Spleen (tissue), 13 donors: ENCODE measurements at places on chromosomes 1 and 21. TPM values are rescaled to one million over a fixed set of nuclear protein-coding genes. Genes with fewer than 3 reads are reported as not detected.

The CHIA gene
- polyA plus RNA-seq: not detected

The PLA2G2D gene
- polyA plus RNA-seq: 28.7 TPM

GRCh38 chr1:29502911-29503840, 266.9 kb downstream of the PTPRU start:
- H3K27ac ChIP-seq: no peak overlapping the region
- no peak overlapping the region for H3K4me3 ChIP-seq
- H3K27me3 ChIP-seq: no peaks in the 10 kb centered on the region

DNA sequence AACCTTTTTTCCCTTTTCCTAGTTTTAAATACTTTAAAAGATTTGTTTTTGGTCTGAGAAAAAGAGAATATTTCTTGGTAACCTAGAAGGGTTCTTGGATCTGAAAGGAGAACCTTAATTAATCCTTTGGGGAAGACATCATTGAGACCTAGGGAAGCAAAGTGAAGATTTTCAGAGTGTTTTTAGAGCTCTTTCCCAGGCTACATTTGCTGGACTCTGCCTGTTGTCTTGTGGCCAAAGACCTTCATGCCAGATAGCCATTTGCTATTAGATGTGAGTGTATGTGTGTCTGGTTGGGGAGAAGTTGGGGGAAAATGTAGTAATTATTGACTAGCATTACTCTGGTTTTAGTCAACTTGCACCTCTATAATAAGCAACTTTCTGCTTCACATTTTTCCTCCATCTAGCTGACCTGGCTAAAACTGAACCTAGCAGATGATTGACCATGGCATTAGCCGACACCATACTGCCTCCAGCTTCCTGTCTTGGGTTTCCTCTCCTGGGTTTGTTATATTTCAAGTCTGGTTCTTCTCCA, 239.1 kb downstream of the USP25 start:
- no peak overlapping the region for H3K27ac ChIP-seq
- DNase-seq: no peak
- no peaks in the 10 kb centered on the region for H3K36me3 ChIP-seq
- H3K4me3 ChIP-seq: no peak overlapping the region
- no peaks in the 10 kb centered on the region for H3K27me3 ChIP-seq

GRCh38 chr1:83027511-83027910, 971.4 kb downstream of the TTLL7 start:
- DNase-seq: no peak
- no peaks in the 10 kb centered on the region for H3K36me3 ChIP-seq
- no peaks in the 10 kb centered on the region for H3K4me1 ChIP-seq
- no peak overlapping the region for H3K27ac ChIP-seq

The EPHB2 gene
- 1.3 TPM for polyA plus RNA-seq

- no peak overlapping the region for H3K4me3 ChIP-seq
- no peaks in the 10 kb centered on the region for H3K27me3 ChIP-seq
- no peaks in the 10 kb centered on the region for H3K36me3 ChIP-seq
- no peak overlapping the region for H3K27ac ChIP-seq
Measured at GRCh38 chr21:16424331-16424751, 694.6 kb downstream of the USP25 start.

DNA sequence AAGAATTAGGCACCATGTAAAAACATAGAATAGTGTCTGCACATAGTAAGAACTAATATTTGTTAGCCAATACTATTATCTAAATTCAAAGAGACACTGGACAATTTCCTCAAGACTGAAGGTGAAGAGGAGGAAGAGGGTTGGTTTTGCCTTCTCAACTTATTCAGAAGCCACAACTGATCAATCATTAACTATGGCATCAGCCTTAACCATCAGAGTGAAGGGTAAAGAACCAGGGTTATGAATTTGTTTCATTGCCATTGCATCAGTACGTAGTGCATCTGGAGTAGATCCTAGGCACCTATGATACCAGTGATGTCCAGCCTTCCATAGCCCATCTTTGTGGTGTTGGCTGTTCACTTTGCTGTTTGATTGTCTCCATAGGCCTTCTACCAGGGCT, 421.7 kb upstream of the DEPDC1 start:
- H3K27ac ChIP-seq: no peak overlapping the region
- no peaks in the 10 kb centered on the region for H3K27me3 ChIP-seq
- H3K4me1 ChIP-seq: no peaks in the 10 kb centered on the region
- no peaks in the 10 kb centered on the region for H3K36me3 ChIP-seq
- no peak overlapping the region for H3K4me3 ChIP-seq

DNA sequence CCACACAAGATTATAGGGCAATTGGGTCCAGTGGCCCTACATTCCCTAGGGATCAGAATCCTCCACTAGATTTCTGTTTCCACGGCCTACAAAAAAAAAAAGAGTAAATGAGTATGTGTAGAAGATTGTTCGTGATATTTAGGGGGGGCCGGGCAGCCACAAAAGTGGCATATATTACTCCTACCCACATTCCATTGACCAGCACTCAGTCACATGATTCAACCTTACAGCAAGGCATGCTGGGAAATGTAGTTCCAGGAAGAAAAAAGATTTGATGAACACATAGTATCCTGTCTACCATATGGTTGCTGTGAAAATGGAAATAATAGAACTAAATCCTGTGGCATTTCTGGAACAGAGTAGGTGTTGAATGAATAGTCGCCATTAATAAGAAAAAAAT, 43.4 kb upstream of the GJB5 start:
- no peaks in the 10 kb centered on the region for H3K36me3 ChIP-seq
- H3K4me1 ChIP-seq: no peaks in the 10 kb centered on the region
- H3K27ac ChIP-seq: no peak overlapping the region
- no peaks in the 10 kb centered on the region for H3K27me3 ChIP-seq
- H3K4me3 ChIP-seq: no peak overlapping the region

The SPRR5 gene
- polyA plus RNA-seq: not detected

GRCh38 chr1:96588416-96588995, 133.1 kb upstream of the PTBP2 start:
- H3K27ac ChIP-seq: no peak overlapping the region
- no peak for DNase-seq
- H3K4me3 ChIP-seq: no peak overlapping the region
- H3K27me3 ChIP-seq: no peaks in the 10 kb centered on the region
- no peaks in the 10 kb centered on the region for H3K4me1 ChIP-seq
- no peaks in the 10 kb centered on the region for H3K36me3 ChIP-seq

DNA sequence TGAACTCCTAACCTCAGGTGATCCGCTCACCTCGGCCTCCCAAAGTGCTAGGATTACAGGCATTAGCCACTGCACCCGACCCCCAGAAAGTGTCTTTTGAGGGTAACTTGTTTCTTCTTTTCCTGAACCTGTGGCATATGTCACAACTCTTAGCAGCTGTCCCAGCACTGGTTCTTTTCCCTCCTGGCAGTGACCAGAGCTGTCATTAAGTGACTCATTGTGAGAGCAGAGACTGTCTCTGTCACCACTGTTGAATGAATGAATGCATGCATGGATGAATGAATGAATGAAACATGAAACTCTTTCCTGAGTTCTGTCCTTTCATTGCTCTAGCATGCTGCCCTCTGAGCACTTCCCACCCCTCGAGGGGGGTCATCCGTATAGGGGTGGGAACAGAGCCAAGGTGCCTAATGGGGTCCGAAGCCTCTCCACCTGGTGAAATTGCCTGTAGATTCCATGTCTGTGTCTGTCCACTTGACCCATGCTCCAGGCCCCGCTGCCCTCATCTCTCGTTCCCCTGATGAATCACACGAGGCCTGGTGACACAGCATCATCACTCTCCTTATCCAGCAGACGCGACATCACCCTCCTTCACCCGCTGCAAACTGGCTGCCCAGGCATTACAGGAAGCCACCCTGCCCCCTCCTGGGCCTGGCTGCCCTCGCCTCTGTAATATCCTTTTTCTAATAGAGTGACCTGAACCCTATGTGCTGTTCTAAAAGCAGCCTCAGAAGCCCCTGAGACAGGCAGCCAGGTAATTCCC, 75.0 kb downstream of the IGSF21 start:
- no peaks in the 10 kb centered on the region for H3K36me3 ChIP-seq
- H3K27me3 ChIP-seq: peaks cover 72% of the 10 kb centered on the region
- no peak overlapping the region for H3K27ac ChIP-seq
- no peak for DNase-seq

- no peaks in the 10 kb centered on the region for H3K27me3 ChIP-seq
- H3K27ac ChIP-seq: no peak overlapping the region
- no peaks in the 10 kb centered on the region for H3K36me3 ChIP-seq
- peak; percentile 89 for DNase-seq
- peaks cover 10% of the 10 kb centered on the region for H3K4me1 ChIP-seq
Measured at GRCh38 chr1:230310381-230311163, 115.6 kb downstream of the PGBD5 start.

The OLFML3 gene
- 6.1 TPM for polyA plus RNA-seq

The PRRX1 gene
- polyA plus RNA-seq: 3.1 TPM

GRCh38 chr1:53393325-53393792, 65.5 kb upstream of the LRP8 start:
- no peaks in the 10 kb centered on the region for H3K36me3 ChIP-seq
- H3K27ac ChIP-seq: no peak overlapping the region
- no peak overlapping the region for H3K4me3 ChIP-seq
- H3K4me1 ChIP-seq: peaks cover 23% of the 10 kb centered on the region

The SELENBP1 gene
- 47.5 TPM for polyA plus RNA-seq

The ADAM30 gene
- polyA plus RNA-seq: not detected

GRCh38 chr1:57686306-57686705, 262.4 kb upstream of the DAB1 start:
- H3K27me3 ChIP-seq: no peaks in the 10 kb centered on the region
- no peak for DNase-seq

DNA sequence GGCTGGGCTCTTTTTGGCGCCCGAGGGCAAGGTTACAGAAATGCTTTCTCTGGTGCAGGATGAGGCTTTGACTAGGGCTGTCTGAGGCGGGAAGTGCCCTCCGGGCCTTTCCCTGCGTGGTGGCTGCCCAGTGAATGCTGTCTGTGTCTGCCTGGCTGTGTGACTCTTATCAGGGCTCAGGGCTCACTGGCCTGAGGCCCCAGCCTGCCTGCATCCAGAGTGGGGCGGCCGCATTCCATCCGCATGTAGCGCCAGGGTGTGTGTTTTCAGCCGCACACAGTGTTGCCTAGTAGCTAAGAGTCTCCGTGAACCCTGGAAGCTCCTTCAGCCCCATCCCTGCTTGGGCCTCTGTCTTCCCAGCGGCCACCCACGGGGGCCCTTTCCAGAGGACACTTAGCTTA, 59.1 kb downstream of the FAAP20 start:
- no peak overlapping the region for H3K4me3 ChIP-seq
- peaks cover 11% of the 10 kb centered on the region for H3K4me1 ChIP-seq
- DNase-seq: peak; percentile 80
- H3K27me3 ChIP-seq: no peaks in the 10 kb centered on the region

- DNase-seq: no peak
- H3K4me3 ChIP-seq: no peak overlapping the region
- no peaks in the 10 kb centered on the region for H3K27me3 ChIP-seq
- H3K27ac ChIP-seq: no peak overlapping the region
- no peaks in the 10 kb centered on the region for H3K36me3 ChIP-seq
Measured at GRCh38 chr1:179077396-179077795, 4.5 kb upstream of the TOR3A start.

The CHAF1B gene
- 1.2 TPM for polyA plus RNA-seq

DNA sequence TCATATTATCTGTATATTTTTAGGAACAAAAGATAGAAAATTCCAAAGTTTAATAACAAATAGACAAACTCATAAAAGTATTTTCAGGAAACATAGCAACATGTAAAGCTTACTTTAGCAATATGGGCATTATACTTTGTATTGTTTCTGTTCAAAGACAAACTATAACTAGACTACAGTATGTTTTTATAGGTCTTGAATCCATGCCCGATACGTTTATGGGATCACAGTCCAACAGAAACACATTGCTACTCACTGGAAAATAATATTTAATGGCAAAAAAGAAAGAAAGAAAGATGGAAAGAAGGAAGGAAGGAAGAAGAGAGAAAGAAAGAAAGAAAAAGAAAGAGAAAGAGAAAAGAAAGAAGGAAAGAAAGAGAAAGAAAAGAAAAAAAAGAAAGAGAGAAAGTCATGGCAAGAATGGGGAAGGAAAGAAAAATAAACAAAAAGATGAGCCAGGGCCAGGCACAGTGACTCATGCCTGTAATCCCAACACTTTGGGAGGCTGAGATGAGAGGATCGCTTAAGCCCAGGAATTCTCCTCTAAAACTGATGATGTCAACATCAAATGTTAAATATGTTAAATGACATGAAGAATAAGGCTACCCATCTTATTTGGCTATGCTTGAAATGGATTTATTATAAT, 32.7 kb downstream of the TM2D1 start:
- H3K27me3 ChIP-seq: no peaks in the 10 kb centered on the region
- H3K4me3 ChIP-seq: no peak overlapping the region
- peaks cover 11% of the 10 kb centered on the region for H3K36me3 ChIP-seq
- H3K4me1 ChIP-seq: no peaks in the 10 kb centered on the region

The ZNF695 gene
- 0.33 TPM for polyA plus RNA-seq

The SNRPE gene
- polyA plus RNA-seq: 122 TPM

GRCh38 chr1:58764294-58764978, 19.4 kb downstream of the JUN start:
- no peak overlapping the region for H3K27ac ChIP-seq
- no peak overlapping the region for H3K4me3 ChIP-seq
